Activated CD4-positive, alpha-beta T cell treated with anti-CD3 and anti-CD28 coated beads, Interleukin-2, Interleukin-6, amounts not matched to agents 100 ng/mL and 50 ng/mL, durations not matched to agents 16 hours and 8 hours (primary cell): ENCODE measurements at places on chromosomes 12 and 14.

- peak; percentile 16 for DNase-seq
Observed at GRCh38 chr14:103846543-103847450, 578 bp downstream of the PPP1R13B start.

- DNase-seq = no peak
Observed at GRCh38 chr12:85626001-85626783, 210.0 kb downstream of the RASSF9 start.

DNA sequence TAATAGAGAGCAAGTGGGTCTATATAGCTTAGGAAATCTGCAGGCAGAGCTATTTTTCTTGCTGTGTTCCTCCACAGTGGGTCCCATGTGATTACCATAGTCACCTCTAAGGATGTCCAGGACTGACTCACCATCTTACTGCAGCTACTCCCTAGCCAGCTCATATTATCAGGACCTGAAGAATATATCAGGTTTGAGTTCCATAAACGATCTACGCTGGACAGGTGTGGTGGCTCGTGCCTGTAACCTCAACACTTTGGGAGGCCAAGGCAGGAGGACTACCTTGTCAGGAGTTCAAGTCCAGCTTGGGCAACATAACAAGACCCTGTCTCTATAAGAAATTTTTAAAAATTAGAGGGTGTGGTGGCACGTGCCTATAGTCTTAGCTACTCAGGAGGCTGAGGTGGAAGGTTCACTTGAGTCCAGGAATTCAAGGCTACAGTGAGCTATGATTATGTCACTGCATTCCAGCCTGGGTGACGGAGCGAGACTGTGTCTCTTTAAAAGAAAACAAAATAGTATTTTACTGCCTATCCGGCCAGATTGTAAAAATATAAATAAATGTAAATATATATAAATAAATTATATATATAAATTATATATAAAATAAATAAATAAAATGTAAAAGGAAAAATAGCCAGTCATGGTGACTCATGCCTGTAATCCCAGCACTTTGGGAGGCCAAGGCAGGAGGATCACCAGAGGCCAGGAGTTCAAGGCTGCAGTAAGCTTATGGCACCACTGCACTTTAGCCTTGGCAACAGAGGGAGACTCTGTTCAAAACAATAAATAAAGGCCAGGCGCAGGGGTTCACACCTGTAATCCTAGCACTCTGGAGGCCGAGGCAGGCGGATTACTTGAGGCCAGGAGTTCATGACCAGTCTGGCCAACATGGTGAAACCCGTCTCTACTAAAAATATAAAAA is 6.9 kb upstream of the SPRYD4 start:
- no peak for DNase-seq

GRCh38 chr12:17358835-17359234 is 731.2 kb downstream of the RERGL start:
- no peak for DNase-seq

- no peak for DNase-seq
Observed at GRCh38 chr12:111386885-111387284, 18.0 kb upstream of the PHETA1 start.

- DNase-seq = no peak
Observed at GRCh38 chr14:75422169-75422568, 5.7 kb upstream of the JDP2 start.

GRCh38 chr12:108364879-108365278 is 25.8 kb upstream of the CMKLR1 start:
- no peak for DNase-seq

GRCh38 chr12:124881123-124881522 is 17.5 kb upstream of the SCARB1 start:
- DNase-seq = no peak

DNA sequence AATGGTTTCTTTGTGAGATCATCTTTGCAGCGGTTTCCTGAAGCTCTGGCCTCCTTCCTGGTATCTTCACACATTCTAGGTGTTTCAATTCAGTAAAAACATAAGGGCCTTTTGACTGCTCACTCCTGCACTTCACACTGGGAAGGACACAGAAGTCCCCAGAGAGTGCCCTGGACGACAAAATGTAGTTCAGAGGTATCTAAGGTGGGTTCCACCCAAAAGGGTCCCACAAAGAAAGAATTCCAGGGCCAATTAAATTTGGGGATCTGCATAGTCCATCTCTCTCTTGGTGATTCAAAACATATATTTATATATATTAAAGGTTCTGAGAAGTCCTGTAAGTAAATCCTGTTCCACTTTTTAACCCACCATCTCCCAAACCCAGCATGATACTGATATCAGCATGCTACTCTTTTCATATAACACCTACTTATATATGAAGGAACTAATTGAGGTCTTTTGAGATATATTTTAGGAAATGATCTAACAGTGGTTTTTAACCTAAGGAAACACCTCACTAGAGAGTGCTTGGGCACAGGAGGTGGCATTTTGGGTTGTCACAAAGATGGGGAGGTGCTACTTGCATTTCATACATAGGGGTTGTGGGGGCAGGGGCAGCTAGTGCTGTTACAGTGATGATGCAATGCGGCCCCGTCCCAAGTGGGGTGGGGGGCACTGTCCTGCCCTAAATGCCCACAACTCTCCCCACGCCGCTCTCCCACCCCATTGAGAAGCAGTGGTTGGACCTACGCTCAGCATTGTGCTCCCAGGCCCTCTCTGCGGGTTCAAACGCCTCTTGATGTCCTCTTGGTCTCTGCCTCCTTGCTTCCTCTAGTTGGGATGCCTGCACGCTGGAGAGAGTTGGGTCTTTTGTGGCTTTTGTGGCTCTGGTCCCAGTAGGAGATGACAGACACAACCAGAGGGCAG is 109.4 kb downstream of the ARF6 start:
- peak; percentile 94 for DNase-seq

- no peak for DNase-seq
Observed at GRCh38 chr12:132601171-132601883, 9.1 kb downstream of the LRCOL1 start.

GRCh38 chr14:99539491-99539890 is 58.3 kb downstream of the CCNK start:
- no peak for DNase-seq

DNA sequence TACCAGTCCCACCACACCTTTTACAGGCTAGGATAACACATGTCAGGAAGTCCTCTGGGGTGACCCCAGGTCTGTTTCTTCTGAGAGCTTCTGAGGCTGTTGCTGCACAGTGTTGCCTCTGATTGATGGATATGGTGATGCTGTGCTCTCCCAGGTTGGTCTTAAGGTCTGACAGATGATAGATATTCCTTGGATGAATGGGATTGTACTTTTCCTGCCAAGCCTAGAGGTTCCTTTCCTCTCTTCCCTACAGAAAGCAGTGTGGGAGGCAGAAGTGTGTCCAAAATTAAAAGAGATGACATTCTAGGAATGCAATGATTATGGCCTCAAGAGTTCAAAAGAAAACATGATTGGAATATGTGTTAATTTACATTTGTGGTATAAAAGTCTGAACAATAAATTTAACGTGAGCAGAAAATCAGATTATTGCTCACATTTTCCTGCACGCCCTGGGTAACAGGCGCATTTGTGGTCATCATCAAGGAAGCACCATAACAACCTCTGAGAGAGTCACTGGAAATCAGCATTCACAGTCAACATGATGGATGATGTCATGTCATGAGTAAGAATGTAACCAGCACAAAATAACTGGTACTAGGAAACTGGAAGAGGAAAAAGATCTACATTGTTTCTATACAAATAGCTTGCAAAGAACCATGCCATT is 73.7 kb downstream of the BBS10 start:
- peak; percentile 75 for DNase-seq

GRCh38 chr12:111363578-111363977 is 5.3 kb downstream of the PHETA1 start:
- DNase-seq = no peak
